ENCODE measurements at places on chromosomes 16 and 17.

DNA sequence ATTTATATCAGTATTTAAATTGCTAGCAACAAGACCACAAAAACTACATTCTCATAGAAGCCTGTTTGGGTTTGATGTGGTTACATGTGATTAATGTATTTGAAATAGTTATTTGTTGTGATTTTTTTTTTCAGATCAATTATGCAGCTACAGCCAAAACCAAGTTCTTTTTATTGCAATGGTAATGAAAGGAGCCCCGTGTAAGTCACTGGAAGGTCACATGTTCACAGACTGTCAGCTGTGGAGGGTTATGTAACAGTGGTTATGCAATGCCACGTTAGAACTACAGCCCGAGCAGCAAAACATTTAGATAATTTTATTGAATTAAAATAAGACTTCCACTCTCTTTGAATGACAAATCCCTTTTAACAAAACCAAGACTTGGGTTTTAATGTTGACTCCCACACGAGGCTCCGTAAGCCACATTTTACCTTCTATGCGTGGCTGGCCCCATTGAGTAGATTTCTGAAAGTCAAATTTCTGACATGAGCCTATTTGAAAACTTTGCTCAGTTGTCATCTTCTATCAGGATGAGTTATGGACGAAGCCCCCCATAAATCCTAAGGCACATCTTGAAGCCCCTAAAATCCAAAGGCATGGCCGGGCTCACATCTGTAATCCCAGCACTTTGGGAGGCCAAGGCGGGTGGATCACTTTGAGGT, 41.8 kb upstream of the SEC14L1 start:
- no peak for DNase-seq

- no peak for DNase-seq
These were observed 35.0 kb downstream of the STAT5A start for GRCh38 chr17:42323268-42323773.

- DNase-seq = no peak
These were observed 35.7 kb upstream of the MYLK3 start for GRCh38 chr16:46783800-46784199.

DNA sequence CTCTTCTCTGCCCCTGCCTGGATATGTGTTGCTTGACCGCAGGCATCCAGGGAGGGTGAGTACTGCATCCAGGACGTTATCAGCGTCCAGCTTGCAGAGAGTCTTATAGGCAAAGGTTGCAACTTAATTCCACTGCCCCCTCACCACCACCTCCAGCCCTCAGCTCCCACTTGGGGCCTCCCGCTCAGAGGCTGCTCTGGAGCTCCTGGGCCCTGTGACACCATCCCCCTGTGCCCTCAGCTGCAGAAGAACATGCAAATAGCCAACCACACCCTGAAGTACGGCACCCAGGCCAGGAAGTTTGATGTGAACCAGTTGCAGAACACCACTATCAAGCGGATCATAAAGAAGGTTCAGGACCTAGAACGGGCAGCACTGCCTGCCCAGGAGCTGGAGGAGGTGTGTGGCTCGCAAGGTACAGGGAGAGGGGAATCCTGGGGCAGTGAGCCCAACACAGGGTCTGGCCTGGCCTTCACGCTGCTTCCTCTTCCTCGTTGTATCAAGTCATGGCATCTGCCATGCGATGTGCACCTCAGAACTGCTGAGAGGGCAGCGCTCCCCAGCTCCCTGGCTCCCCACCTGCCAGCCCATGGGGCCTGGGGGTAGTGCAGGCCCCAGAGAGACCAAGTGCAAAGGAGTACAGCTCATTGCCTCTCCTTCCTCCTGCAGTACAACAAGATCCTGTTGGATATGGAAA, 9.6 kb downstream of the ACE start:
- DNase-seq = no peak

DNA sequence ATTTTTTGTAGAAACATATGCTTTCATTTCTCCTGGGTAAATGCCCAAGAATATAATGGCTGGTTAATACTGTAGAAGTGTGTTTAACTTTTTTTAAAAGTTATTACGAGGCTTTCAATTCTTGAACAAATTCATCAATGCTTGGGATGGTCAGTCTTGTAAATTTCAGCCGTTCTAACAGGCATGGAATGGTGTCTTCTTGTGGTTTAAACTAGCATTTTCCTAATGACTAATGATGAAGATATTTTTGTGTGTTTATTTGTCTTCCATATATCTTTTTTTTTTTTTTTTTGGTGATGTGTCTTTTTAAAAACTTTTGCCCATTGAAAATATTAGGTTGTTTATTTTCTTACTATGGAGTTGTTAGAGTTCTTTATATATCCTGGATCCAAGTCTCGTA, 67.1 kb downstream of the MGAT5B start:
- no peak for DNase-seq

GRCh38 chr17:61409301-61410112, 9.9 kb downstream of the TBX2 start:
- no peak for DNase-seq

DNA sequence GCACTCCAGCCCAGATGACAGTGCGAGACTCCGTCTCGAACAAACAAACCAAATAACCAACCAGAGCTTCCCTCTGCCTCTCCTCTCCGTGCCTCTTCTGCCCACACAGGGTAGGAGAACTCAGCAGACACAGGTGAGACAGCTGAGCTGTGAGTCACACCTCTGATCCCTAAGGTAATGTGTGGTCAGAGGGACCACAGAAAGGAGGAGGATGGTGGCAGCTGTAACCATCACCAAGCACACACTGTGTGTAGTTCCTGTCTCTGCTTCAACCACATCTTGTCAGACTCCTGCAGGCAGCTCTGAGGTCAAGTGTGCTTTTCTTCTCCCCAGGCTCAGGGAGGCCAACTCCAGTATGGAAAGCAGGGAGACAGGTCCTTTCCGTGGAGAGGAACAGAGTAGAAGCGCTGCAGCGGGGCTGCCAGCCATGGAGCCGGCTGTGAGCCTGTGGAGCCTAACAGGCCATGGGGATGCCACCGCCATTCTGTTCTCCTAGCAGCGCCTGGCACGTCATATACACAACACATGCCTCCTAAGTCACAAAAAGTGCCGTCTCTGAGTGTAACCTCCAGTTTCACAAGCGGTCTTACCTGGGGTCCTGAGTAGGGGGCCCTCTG, 7.1 kb downstream of the NUDT16L1 start:
- no peak for DNase-seq

DNA sequence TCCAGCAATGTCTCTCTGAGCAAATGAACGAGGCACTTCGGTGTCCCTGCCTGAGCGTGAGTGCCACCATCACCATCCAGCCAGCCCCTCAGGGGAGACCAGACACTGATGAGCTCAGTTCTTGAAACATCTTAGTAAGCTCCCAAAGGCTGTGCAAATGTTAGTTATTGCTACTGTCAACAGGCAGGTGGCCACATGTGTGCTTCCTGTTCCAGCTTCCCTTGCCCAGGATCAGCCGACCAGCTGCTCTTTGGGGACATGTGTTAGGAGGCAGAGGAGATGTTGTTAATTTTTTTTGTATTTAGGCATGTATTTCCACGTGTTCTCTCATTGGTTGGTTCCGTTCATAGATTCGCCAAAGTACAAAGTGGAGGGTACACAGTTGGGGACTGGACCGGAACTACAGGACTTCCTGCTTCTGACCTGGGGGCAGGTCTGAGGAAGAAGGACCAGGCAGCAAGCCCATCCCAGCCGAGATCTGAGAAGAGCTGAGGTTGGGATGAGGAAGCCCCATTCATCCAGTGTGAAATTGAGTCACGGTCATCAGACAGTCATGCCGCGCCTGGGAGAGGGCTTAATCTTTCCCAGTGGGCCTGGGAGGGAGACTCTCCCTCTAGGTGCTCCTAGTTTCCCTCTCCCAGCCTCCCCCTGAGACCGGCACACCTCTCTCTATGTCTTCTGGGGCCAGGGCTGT, 3.8 kb downstream of the TTYH2 start:
- DNase-seq = no peak

DNA sequence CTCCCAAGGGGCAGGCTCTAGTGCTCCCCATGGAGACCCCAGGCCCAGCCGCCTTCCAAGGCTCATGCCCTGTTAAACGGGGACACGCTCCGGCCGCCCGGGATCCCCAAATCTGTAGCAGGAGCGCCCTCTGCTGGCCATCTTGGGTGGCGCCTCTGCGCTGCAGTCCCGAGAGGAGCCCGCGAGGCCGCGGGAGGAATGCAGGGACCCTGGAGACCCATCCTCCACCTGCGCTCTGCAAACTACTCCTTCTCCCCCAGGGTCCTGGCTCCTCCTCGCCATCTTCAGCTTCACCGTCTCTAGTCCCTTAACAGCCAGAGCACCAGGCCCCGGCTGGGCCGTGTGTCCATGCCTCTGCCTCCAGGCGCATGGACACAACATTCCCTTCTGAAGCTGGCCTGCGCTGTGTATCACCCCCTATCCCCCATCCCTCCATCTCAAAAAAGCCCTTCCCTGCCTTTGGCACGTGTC, 23.6 kb upstream of the KRT17 start:
- peak; percentile 77 for DNase-seq

GRCh38 chr16:51159296-51159695, 8.2 kb upstream of the SALL1 start:
- DNase-seq = no peak

DNA sequence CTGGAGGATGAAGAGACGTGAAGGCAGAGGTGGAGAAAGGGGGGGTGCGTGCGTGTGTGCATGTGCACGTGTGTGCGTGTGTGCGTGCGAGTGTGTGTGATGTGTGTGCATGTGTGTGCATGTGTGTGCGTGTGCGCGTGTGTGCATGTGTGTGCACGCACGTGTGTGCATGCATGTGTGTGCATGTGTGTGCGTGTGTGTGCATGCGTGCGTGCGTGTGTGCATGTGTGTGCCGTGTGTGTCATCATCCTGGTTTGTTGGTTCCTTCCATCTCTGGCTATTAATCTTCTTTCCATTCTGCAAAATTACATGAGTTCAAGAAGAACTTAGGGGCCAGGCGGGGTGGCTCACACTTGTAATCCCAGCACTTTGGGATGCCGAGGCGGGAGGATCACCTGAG, 17.0 kb upstream of the RPL38 start:
- DNase-seq = no peak

DNA sequence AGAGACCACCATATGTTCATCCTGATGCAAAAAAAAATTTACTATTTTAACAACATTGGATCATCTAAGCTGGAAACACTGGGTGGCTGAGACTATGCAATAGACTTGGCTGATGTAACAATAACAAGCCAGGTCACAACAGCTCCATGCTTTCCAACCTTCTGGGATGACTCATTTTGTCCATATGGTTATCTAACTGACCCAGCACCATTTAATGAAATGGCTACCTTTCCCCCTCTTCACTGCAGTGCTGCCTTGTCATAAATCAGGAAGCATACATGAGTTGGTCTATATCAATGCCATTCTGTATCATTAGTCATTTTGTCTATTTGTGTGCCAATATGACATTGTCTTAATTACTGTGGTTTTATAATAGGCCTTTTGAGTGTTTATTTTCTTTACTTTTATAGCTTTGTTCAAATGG, 217.6 kb upstream of the KCNJ16 start:
- no peak for DNase-seq

DNA sequence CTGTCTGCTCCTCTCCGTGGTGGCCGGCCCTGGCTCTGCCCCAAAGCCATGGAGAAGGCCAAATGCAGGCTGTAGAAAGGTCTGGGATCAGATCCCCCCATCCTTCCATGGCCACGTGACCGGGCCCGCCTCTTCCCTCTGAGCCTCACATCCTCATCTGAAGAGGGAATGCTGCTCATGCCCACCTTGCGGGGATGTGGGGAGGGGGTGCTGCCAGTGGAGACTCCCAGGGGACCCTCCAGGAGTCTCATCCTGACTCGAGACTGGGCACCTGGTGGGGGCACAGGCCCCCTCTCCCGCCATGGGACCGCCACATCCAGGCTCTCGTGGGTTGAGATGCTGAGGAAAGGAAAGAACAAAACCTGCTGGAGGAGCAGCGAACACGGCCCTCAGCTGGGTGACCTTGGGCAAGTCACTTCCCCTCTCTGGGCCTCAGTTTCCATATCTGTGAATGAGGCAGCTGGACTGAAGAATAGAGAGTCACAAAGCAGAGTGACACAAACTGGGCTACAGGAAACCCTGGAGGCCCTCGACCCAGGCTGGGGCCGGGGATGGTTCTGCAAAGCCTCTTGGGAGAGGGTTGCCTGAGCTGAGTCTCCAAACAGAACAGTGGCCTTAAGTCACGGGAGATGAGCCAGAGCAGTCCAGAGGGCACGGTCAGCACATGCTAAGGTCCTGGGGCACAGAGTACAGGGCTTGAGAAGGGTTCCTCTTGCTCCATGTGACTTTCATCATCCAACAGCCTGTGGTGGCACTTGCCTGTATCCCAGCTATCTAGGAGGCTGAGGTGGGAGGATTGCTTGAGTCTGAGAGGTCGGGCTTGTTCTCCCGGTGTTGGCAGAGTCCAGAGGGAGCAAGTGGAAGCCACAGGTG, 30.1 kb downstream of the SOCS1 start:
- no peak for DNase-seq

GRCh38 chr16:75196836-75197235, 10.1 kb downstream of the CTRB2 start:
- no peak for DNase-seq

DNA sequence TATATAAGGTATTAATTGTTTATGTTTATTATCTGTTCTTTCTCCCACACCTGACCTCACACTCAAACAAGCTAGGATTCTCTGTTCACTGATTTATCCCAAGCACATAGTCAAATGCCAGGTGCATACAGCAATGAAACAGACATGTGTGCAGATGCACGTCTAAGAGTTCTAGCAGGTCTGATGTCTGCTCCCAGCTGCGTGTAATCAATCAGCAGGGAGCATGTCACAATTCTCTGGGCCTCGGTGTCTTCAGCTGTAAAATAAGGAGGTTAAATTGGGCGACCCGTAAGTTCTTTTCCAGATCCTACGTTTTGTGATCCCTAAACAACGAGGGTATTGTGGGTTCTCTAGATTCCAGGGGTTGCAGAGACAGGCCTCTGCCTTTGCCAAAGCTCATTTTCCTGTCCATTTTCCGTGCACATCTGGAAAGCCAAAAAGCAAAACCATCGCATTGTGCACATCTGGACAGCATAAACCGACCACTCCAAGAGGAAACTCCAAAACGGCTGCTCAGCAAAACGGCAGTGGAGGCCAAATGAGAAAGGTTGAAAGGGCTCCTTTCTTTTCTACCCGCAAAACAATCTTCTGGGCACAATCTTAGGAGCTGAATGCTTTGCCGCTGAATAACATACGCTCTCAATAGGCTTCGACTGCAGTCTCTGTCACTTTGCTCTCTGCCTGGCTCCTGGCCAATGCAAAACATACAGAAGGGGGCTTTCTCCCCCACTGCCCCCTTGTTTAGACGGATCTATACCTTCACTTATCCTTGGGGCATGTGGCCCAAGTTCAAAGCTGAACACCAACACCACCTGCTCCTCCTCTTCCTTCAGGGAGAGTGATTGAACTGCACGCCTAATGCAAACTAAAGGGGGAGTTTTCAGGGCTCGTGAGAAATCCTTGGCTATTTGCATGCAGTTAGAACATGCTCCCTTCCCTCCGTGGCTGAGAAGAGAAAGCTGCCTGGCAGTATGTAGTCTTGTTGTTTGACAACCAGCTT, 426.3 kb downstream of the SLC39A11 start:
- no peak for DNase-seq

Measured in right renal pelvis (tissue), 4 donors.